Uterus (tissue), 4 donors: ENCODE measurements at places on chromosomes 12 and 14.

DNA sequence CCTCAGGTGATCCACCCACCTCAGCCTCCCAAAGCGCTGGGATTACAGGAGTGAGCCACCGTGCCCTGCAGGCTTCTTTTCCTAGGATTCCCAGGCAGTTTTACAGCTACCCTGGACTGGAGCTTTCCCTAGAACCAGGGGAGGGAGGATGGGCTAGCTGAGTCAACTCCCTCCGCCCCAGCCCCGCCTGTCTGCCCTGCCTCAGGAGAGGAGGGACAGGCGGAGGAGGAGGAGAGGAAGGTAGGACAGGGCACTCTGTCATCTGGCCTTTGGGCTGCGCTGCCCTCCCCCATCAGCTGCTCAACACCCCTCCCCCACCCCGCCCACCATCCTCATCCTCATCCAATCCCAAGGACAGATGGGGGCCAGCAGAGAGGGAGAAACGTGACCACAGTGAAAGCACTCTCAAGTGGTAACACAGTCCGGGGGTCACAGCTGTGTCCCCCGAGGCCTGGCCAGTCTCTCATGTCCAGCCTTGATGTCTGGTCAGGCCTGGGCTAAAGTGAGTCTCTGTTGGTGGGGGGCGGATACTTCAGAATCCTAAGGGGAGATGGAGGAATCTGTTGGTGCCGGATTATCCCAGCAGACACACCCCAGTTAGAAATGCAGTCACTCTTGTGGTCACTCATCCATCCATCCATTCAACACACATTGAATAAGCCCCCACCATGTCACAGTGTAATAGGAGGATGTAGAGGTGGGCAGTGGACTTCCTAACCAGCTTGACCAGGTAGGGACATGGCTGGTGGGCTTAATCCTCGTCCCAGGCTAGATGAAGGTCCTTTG, 12.3 kb downstream of the FIGNL2 start:
- no peak overlapping the region for H3K4me3 ChIP-seq
- no peaks in the 10 kb centered on the region for H3K27me3 ChIP-seq

GRCh38 chr12:129750421-129750820, 153.4 kb downstream of the TMEM132D start:
- H3K4me3 ChIP-seq = no peak overlapping the region
- no peaks in the 10 kb centered on the region for H3K4me1 ChIP-seq
- no peak overlapping the region for H3K27ac ChIP-seq
- no peaks in the 10 kb centered on the region for H3K36me3 ChIP-seq

DNA sequence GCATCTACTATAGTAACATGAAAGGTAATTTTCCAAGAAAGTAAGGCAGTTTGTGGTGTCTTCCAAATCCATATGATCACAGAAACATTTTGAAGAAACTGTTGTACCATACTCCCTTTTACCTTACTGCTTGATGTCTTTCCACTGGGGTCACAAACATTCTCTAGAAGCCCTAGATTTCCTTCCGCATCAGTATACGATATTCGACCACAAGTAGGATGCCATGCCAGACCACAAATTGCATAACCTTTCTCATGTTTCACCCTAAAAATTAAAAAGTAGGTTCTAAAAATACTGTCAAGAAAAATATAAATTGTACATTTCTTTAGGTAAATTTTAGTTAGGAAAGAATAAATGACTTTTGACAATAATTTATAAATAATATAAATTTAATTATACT, 26.5 kb downstream of the WDHD1 start:
- no peaks in the 10 kb centered on the region for H3K4me1 ChIP-seq
- H3K27ac ChIP-seq = no peak overlapping the region
- H3K27me3 ChIP-seq = no peaks in the 10 kb centered on the region
- H3K36me3 ChIP-seq = no peaks in the 10 kb centered on the region

GRCh38 chr12:76614364-76614763, 54.8 kb upstream of the OSBPL8 start:
- no peak overlapping the region for H3K27ac ChIP-seq
- H3K4me1 ChIP-seq = no peaks in the 10 kb centered on the region
- no peak for DNase-seq
- no peaks in the 10 kb centered on the region for H3K36me3 ChIP-seq
- H3K27me3 ChIP-seq = no peaks in the 10 kb centered on the region

GRCh38 chr12:54197010-54197409, 8.2 kb upstream of the SMUG1 start:
- H3K27me3 ChIP-seq = no peaks in the 10 kb centered on the region
- H3K4me3 ChIP-seq = no peak overlapping the region
- H3K4me1 ChIP-seq = no peaks in the 10 kb centered on the region
- no peaks in the 10 kb centered on the region for H3K36me3 ChIP-seq
- H3K27ac ChIP-seq = no peak overlapping the region

DNA sequence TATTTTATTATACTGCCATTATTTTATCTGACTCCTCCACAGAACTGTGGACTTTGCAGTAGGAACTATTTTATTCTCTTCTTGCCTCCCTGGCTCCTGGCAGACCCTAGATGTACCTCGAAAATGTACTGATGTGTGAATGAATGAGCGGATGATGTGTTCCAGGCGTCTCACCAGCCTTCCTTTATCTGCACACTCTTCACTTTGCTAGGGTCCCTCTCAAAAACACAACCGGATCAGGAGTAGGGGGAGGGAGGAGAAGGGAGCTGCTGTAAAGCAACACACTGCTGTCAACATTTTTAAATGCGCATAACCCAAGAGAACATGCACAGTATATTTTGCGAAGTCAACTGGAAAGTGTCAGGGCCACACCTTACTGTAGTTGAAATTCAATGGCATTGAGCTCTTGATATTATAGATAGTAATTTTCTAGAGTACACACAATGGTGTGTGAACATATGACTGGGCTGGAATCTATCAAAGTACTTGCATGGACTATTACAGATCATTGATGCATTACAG, 36.3 kb downstream of the SRGAP1 start:
- H3K4me1 ChIP-seq = no peaks in the 10 kb centered on the region
- no peak for DNase-seq
- H3K27ac ChIP-seq = no peak overlapping the region
- H3K4me3 ChIP-seq = no peak overlapping the region
- no peaks in the 10 kb centered on the region for H3K36me3 ChIP-seq
- H3K27me3 ChIP-seq = no peaks in the 10 kb centered on the region

- no peak for DNase-seq
- H3K27me3 ChIP-seq = no peaks in the 10 kb centered on the region
- H3K27ac ChIP-seq = no peak overlapping the region
These were observed 25.6 kb upstream of the PCNX1 start for GRCh38 chr14:70881549-70882177.

GRCh38 chr12:72522411-72522810, 250.2 kb downstream of the TRHDE start:
- no peak overlapping the region for H3K4me3 ChIP-seq
- no peaks in the 10 kb centered on the region for H3K4me1 ChIP-seq
- DNase-seq = no peak
- H3K27me3 ChIP-seq = no peaks in the 10 kb centered on the region
- no peaks in the 10 kb centered on the region for H3K36me3 ChIP-seq

- no peaks in the 10 kb centered on the region for H3K36me3 ChIP-seq
- no peak for DNase-seq
These were observed 63.2 kb upstream of the RIC8B start for GRCh38 chr12:106711316-106711715.

DNA sequence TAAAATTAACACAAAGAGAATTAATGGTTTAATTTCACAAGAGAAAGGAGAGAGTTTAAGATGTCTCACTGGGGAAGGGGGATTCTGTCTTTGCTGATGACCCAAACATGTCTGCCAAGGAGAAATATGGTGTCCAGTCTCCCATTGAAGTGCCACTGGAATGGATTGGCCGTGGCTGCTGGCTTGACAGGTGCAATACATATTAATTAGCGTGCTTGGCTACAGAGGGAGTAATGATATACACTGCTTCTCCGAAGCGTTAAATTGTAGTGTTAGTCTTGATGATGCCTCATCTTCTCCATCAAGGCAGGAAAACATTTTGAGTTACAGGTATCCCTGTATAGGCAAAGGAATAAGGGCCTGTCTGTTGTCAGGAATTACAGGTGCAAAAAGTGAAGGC, 393.4 kb upstream of the TMPO start:
- H3K36me3 ChIP-seq = no peaks in the 10 kb centered on the region
- no peak for DNase-seq
- no peak overlapping the region for H3K4me3 ChIP-seq

- no peaks in the 10 kb centered on the region for H3K36me3 ChIP-seq
- H3K27me3 ChIP-seq = no peaks in the 10 kb centered on the region
- no peaks in the 10 kb centered on the region for H3K4me1 ChIP-seq
- DNase-seq = no peak
- H3K27ac ChIP-seq = no peak overlapping the region
These were observed 21.2 kb downstream of the POLR3B start for GRCh38 chr12:106378788-106379187.

GRCh38 chr12:32476446-32476845, 77.1 kb downstream of the FGD4 start:
- no peaks in the 10 kb centered on the region for H3K27me3 ChIP-seq
- H3K36me3 ChIP-seq = no peaks in the 10 kb centered on the region
- no peaks in the 10 kb centered on the region for H3K4me1 ChIP-seq
- no peak overlapping the region for H3K4me3 ChIP-seq

DNA sequence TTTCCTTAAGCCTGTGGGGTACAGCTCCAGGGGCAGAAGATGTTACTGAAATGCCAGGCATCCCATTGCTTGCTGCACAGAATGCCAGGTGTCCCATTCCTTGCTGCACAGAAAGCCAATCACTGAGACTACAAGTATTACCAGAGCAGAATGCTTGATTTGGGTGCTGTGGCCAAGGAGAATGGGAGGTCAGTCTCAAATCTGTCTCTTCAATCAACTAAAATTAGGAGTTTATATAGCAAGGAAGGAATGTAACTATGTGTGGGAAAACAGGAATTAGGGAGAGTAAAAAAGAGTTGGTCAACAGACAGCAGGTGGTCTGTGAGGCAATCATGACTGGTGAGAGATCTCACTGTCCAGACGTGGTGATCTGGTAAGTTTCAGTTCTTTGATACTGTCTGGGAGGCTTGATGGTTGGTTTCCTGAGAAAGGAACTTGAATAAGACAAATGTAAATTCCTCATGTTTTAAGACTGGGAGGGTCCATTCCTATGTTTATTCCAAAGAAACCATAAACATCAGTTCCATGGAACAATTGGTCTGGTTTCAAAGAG, 31.2 kb upstream of the VASH1 start:
- no peak overlapping the region for H3K27ac ChIP-seq
- DNase-seq = no peak
- H3K36me3 ChIP-seq = no peaks in the 10 kb centered on the region
- H3K4me3 ChIP-seq = no peak overlapping the region

DNA sequence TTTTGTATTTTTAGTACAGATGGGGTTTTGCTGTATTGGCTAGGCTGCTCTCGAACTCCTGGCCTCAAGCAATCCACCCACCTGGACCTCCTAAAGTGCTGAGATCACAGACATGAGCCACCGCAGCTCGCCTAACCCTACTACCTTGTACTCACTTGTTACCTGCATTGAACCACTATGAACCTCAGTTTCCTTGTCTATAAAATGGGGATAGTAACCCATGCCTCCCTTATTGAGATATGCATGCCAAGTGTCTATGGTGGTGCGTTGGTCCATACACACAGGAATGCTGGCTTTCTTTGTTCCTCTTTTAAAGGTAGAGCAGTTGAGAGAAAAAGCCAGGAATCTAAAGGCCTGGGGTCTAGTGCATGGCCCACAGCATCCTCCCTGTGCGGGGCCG, 40.9 kb downstream of the KDM2B start:
- no peaks in the 10 kb centered on the region for H3K27me3 ChIP-seq
- no peak for DNase-seq
- peaks cover 8% of the 10 kb centered on the region for H3K4me1 ChIP-seq
- no peaks in the 10 kb centered on the region for H3K36me3 ChIP-seq
- H3K27ac ChIP-seq = no peak overlapping the region

- no peaks in the 10 kb centered on the region for H3K4me1 ChIP-seq
- H3K27ac ChIP-seq = no peak overlapping the region
- no peaks in the 10 kb centered on the region for H3K27me3 ChIP-seq
- no peaks in the 10 kb centered on the region for H3K36me3 ChIP-seq
- no peak for DNase-seq
These were observed 86.7 kb downstream of the B4GALNT3 start for GRCh38 chr12:546265-546919.

DNA sequence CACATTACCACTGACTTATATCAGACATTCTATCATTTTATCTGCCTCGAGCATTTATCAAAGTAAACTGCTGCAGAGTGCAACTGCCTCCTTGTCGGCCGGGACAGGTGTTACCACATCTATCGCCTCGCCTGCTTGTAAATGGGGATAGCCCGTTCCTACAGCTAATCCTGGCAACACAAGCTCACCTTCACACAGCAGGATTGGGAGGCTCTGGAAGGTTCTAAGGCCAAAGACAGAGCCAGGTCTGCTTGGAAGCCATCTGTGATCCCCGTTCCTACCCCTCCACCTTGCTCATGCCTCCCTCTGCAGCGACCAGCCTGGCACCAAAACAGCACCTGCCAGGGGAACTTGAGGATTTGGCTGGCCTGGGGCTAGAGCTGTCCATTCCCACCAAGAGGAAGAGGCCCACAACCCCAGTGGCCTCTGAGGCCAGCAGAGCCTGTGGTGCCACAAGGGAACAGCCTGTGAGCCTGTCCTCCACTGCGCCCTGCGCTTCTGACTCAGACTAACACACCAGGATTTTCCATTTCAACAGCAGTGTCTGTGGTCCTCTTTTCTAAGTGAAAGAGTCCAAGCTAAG, 114.8 kb upstream of the DIO3 start:
- H3K27ac ChIP-seq = no peak overlapping the region
- H3K4me1 ChIP-seq = no peaks in the 10 kb centered on the region
- no peak overlapping the region for H3K4me3 ChIP-seq
- H3K27me3 ChIP-seq = no peaks in the 10 kb centered on the region
- no peak for DNase-seq

- H3K27me3 ChIP-seq = no peaks in the 10 kb centered on the region
- H3K27ac ChIP-seq = no peak overlapping the region
- no peaks in the 10 kb centered on the region for H3K36me3 ChIP-seq
- no peak for DNase-seq
- no peak overlapping the region for H3K4me3 ChIP-seq
These were observed 83.7 kb downstream of the TMEM30B start for GRCh38 chr14:61197416-61197815.

GRCh38 chr12:113267621-113268020, 46.4 kb downstream of the TPCN1 start:
- no peaks in the 10 kb centered on the region for H3K4me1 ChIP-seq
- H3K4me3 ChIP-seq = no peak overlapping the region
- H3K27me3 ChIP-seq = no peaks in the 10 kb centered on the region
- no peak for DNase-seq

DNA sequence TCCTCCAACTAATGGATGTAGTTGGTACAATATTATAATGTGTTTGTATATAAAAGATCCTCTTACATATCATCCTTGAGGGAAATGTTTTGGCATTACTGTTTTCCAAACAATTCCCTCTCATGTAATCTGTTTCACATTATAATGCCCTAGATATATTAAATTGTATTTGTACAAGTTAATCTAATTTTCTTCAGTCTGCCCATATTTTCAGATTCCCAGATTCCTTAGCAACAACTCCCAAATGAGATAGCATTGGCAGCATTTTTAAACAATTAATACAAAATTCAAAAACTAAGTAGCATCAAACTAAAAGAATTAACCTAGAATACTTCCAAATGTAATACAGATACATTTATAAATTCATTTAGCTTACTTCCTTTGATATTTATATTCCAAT, 860.2 kb downstream of the C12orf50 start:
- no peak for DNase-seq
- no peak overlapping the region for H3K27ac ChIP-seq
- H3K27me3 ChIP-seq = no peaks in the 10 kb centered on the region
- H3K4me3 ChIP-seq = no peak overlapping the region
- H3K36me3 ChIP-seq = no peaks in the 10 kb centered on the region
